ENCODE measurements at places on chromosomes 2 and 18.

DNA sequence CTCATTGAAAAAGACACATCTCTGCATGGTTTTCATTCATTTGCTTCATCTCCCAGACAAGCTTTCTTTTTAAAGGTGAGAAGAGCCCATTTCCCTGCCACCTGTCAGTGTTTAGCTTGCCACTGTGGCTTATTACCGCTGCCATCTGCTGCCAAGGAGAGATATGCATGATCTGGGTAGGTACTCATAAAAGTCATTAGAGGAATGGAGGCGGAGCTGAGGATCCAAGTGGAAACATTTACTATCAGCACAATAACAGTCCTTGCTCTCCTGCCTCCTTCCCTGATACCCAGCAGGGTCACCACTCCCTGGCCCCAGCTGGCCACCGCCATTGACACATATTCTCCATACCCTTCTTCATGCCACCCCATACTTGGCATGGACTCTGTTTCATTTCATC, 390.4 kb downstream of the TSN start:
- DNase-seq, result no peak

DNA sequence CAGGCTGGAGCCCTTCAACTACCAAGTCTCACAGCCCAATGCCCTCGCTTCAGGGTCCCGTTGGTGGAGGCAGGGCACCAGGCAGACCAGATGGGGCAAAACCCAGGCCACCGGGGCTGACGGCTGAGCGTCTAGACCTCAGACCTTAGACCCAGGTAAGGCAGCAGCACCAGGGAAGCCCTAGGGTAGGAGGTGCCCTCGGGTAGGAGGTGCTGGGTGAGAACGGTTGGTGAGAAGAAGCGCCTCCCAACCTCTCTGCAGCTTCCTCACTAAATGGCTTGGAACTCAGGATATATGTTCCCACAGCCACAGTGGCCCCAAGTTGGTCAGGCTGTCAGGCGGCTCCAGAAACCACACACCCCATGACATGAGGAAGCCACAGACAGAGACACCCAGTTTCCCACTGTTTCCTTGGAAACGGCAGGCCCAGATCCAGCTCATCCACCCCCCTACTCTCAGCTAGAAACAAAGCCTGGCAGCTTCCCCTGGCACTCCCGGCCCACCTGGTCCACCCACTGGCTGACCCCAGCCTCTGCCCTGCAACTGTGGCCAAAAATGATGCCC, 13.1 kb upstream of the MLPH start:
- DNase-seq, result no peak

DNA sequence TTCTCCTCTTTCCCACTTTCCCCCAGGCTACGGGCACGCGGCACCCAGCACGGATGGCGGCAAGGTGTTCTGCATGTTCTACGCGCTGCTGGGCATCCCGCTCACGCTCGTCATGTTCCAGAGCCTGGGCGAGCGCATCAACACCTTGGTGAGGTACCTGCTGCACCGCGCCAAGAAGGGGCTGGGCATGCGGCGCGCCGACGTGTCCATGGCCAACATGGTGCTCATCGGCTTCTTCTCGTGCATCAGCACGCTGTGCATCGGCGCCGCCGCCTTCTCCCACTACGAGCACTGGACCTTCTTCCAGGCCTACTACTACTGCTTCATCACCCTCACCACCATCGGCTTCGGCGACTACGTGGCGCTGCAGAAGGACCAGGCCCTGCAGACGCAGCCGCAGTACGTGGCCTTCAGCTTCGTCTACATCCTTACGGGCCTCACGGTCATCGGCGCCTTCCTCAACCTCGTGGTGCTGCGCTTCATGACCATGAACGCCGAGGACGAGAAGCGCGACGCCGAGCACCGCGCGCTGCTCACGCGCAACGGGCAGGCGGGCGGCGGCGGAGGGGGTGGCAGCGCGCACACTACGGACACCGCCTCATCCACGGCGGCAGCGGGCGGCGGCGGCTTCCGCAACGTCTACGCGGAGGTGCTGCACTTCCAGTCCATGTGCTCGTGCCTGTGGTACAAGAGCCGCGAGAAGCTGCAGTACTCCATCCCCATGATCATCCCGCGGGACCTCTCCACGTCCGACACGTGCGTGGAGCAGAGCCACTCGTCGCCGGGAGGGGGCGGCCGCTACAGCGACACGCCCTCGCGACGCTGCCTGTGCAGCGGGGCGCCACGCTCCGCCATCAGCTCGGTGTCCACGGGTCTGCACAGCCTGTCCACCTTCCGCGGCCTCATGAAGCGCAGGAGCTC, 35.4 kb downstream of the KCNK3 start:
- DNase-seq, result no peak

DNA sequence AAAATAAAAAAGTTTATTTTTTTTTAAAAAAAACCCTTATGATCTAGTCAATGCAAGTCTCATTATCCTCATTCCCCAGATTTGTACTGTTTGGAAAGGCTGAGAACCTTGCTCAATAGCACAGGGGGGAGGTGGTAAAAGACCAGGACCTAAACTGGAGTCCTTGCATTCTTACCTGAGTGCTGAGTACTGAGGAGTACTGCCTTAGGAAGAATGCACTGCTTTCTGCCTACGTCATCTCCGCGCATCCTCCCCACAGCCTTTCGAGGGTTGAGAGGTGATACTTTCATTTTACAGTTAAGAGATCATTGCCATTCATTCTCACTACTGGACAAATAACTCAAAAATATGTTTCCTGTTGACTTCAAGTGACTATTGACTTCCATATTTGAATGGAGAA, 73.8 kb downstream of the MAP3K20 start:
- DNase-seq, result peak; percentile 7

DNA sequence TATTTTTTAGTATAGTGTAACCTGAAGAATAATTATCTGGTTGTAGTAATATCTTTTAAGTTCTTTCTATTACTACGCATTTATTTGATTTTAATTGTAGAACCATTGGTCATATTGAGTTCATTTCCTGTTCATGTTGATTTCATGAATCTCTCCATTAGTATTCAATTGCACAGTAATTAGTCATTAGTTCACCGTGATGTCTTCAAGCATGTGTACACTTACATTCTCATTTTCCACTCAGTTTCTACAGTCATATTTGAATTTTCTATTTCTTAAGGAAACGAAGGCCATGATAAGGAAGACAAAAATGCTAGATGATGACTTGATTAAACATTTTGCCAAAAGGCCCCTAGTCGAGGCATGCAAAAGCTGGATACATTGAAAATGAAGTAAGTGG, 333.7 kb upstream of the FANCL start:
- no peak for DNase-seq

GRCh38 chr2:207113414-207113813, 52.3 kb downstream of the KLF7 start:
- no peak for DNase-seq

GRCh38 chr2:192026059-192026824, 168.5 kb downstream of the TMEFF2 start:
- DNase-seq, result no peak

DNA sequence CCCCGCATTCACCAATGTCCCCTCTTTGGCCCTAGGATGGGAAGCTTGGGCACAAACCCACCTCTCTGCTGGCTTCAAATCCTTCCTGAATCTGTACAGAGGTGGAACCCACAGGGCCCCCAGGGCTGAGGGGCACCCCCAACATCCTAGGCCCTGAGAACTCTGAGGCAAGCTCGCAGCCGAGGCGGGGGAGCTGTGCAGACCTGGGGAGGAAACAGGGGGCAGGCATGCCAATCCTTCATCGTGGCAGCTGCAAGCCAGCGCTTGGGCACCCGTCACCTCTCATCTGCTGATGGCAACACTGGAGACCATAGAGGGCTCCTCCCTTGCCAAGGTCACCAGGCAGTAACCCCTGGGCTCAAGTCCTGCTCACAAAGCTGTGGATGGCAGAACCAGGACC, 10.8 kb downstream of the ECEL1 start:
- DNase-seq, result no peak

DNA sequence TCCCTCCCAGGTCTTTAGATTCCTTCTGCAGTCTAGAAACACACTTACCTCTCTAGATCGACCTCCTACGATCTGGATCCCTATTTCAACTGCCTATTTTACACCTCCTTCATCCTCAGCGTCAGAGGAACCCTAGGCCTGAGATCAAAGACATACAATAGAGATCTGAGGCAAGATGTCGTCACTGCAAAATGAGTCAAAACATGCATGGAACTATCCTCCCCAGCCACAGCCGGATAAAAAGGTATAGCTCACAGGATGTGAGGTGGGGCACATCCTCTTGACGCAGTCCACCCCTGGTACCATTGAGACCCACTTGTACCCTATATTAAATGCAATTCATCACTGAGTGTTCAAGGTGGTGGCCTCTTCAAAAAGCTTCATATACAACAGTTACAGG, 63.7 kb upstream of the DNAJC10 start:
- no peak for DNase-seq

GRCh38 chr18:48607056-48607984, 68.5 kb downstream of the CTIF start:
- DNase-seq, result no peak

- no peak for DNase-seq
Measured at GRCh38 chr2:240468303-240469238, 33.1 kb downstream of the GPC1 start.

- DNase-seq, result no peak
Measured at GRCh38 chr18:65988386-65988785, 237.6 kb downstream of the CDH7 start.

DNA sequence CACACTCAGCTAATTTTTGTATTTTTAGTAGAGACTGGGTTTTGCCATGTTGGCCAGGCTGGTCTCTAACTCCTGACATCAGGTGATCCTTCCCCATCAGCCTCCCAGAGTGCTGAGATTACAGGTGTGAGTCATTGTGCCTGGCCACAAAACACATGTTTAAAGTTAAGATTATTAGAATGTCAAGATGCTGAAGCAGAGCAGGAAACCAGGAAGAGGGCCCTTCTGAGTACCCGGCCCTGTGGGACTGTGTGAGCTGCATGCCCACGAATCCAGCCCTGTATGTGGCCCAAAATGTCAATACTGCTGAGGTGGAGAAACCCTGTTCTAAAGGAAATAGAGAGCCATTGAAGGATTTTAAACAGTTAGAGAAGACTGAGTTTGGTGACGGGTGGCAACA, 31.0 kb upstream of the REV1 start:
- no peak for DNase-seq

GRCh38 chr18:12628706-12629702, 28.9 kb downstream of the SPIRE1 start:
- no peak for DNase-seq

GRCh38 chr2:72718876-72719275, 107.0 kb downstream of the EXOC6B start:
- DNase-seq, result no peak

DNA sequence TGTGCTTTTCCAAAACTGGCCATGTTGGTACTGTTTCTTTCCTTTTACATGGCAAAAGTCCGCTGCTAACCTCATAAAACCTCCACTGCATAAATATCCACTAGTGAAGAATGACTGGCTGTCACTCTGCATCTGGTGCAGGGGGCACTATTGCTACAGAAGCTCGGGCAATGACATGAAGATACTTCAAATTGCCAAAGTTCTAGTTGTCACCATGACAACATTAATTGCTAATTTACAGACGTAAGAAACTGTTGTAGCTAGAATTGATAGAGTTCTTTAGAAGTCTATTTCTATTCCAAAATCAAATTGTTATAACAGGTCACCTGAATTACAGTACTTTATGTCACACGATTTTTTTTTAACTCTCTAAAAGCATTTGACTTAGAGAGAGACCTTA, 845 bp downstream of the CFAP210 start:
- no peak for DNase-seq

DNA sequence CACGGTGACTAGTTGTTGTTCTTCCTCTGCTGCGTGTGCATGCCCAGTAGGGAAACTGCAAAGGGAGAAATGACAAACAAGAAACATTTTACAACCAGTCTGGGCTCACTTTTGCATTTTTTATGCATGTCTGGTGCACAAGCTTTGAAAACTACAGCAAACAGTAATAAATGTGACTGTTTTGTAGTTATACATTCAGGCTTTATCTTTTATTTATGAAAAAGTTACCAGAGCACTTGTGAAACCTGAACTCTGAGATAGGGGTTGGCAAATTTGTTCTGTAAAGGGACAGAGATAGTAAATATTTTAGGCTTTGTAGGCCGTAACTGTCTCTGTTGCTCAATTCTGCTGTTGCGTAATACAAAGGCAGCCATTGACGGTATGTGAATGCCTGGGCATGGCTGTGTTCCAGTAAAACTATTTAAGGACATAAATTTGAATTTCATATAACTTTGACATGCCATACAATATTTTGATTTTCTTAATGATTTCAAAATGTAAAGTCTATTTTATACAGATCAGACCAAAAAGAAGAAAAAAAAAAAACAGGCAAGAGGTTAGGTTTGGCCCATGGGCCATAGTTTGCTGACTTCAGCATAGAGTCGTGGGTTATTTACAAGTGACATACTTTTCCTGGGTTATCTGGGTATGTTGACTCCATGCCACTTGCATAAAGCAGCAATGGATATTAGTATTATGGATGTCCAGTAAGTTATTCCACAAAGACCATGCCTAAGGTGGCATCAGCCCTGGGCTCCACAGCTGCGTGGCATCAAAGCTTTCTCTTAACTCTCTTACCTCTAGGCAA, 53.6 kb upstream of the EML6 start:
- no peak for DNase-seq

GRCh38 chr2:143720095-143720664, 591.0 kb downstream of the ARHGAP15 start:
- DNase-seq, result no peak

Data from stimulated activated CD4-positive, alpha-beta T cell treated with anti-CD3 and anti-CD28 coated beads, Interleukin-2, amount 100 ng/mL, for 4 hours (primary cell).